ENCODE measurements at places on chromosomes 5 and 9. TPM values are rescaled to one million over a fixed set of nuclear protein-coding genes. Genes with fewer than 3 reads are reported as not detected.

The SPINK13 gene
- total RNA-seq = not detected

The MAML1 gene
- 28.3 TPM for total RNA-seq

DNA sequence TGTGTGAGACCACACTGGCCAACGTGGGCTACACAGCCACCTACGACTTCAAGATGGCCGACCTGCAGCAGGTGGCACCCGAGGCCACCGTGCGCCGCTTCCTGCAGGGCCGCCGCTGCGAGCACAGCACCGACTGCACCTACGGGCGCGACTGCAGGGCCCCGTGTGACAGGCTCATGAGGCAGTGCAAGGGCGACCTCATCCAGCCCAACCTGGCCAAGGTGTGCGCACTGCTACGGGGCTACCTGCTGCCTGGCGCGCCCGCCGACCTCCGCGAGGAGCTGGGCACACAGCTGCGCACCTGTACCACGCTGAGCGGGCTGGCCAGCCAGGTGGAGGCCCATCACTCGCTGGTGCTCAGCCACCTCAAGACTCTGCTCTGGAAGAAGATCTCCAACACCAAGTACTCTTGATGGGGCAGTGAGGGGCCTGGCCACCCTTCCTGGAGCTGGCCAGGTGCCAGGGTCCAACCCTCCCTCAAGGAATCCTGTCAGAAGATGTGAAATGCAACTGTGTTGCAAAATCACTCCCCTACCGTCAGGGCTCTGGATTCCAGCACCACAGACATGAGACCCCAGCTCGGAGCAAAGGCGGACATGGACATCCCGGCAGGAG, 11.1 kb downstream of the DIPK1B start:
- peaks cover 17% of the 10 kb centered on the region for H3K4me1 ChIP-seq
- no peak overlapping the region for H3K27ac ChIP-seq
- peaks cover 38% of the 10 kb centered on the region for H3K36me3 ChIP-seq

- peak overlapping the region; percentile 39 for H3K27ac ChIP-seq
- H3K36me3 ChIP-seq = no peaks in the 10 kb centered on the region
- H3K4me1 ChIP-seq = peaks cover 7% of the 10 kb centered on the region
- H3K27me3 ChIP-seq = no peaks in the 10 kb centered on the region
- H3K4me3 ChIP-seq = no peak overlapping the region
- DNase-seq = no peak
Measured at GRCh38 chr5:73770172-73771025, 144.4 kb downstream of the ARHGEF28 start.

DNA sequence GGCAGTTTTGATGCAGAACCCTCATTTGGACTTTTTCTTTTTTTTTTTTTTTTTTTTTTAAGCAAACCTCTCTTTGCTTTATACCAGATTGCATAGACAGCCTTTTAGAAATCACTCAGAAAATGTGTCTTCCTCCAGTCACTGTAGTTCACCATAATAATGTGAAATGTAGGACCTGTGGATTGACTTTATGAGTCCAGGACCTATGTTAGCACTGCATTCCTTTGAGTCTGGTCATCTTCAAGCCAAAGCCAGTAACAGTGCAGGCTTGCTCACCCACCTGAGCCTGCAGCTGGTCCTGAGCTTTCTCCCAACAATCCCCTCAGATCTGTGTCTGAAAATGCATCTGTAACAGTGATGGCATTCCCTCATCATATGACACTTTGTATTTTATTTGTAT, 110.7 kb upstream of the NFIL3 start:
- no peaks in the 10 kb centered on the region for H3K27me3 ChIP-seq
- no peaks in the 10 kb centered on the region for H3K4me1 ChIP-seq
- no peak overlapping the region for H3K27ac ChIP-seq

The NR2F1 gene
- 43.3 TPM for total RNA-seq

GRCh38 chr5:62608529-62609511, 30.2 kb downstream of the LRRC70 start:
- no peak overlapping the region for H3K4me3 ChIP-seq
- no peaks in the 10 kb centered on the region for H3K36me3 ChIP-seq
- no peak overlapping the region for H3K27ac ChIP-seq
- no peak for DNase-seq

The PCDHB7 gene
- 2.3 TPM for total RNA-seq
